ENCODE measurements at places on chromosomes 1 and 21.

GRCh38 chr1:42753070-42753469, 13.0 kb upstream of the CLDN19 start:
- DNase-seq, result no peak

- no peak for DNase-seq
Observed at GRCh38 chr1:18936814-18937481, 19.5 kb downstream of the IFFO2 start.

GRCh38 chr21:42523211-42523610, 9.6 kb downstream of the SLC37A1 start:
- no peak for DNase-seq

GRCh38 chr1:191585095-191585494, 573.2 kb upstream of the RGS18 start:
- no peak for DNase-seq

DNA sequence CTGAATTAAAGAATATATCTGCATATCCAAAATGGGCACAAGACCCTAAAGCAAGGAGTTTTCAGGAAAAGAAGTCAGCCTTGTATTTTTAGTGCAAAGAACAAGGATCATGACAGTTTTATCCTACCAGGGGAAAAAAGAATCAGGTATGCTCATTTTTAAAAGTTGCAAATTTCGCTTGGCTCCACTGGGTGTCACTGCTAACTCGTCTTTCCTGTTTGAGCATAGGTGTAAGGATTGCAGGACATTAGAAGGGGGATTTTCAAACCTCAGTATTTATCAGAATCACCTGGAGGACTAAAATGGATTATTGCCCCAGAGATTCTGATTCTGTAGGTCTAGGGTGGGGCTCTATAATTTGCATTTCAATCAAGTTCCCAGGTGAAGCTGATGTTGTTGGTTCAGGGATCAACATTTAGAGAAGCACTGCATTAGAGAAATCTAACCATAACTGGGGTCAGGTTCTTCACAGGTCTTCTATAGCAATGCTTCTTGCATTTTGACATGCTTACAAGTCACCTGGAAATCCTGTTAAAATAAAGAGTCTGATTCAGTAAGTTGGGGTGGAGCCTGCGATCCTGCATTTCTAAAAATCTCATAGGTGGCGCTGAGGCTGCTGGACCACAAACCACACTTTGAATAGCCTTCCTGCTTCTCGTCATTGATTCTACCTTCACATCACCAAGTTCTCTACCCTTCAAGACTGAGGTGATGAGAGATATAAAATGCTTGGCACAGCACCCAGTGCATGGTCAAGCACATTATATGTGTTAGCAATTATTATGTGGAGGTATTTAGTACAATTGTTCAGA, 39.6 kb downstream of the NUF2 start:
- peak; percentile 41 for DNase-seq

DNA sequence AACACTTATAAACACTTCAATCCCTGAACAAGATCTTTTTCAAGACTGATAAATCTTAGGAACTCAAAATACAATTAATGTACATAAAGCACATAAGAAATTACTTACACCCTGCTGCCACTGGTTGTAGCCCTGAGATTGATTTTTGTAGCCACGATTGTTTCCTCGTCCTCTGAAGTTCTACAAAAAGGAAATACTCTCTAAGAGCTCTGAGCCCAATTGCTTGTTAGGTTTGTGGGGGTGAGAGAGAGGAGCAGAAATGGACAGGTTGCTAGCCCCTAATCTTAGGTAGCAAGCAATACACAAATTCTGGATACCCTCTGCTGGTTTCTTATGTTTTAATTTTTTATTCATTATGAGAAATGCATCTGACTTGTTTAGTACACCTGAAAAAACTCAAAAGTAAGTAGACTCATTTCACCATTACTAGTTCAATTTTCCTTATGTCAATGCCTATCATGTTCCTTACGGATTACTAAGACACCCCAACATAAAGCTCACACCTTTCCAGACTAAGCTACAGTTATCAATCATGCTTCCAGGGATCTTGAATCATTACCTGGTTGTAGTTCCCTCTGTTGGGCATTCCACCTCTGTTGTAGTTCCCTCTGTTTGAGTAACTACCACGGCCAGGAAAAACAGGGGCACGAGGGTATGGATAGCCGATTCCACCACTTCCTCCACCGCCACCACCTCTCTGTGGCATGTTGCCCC, 9.3 kb downstream of the HNRNPU start:
- DNase-seq, result no peak

GRCh38 chr1:185315445-185316071, 1.5 kb downstream of the IVNS1ABP start:
- DNase-seq, result no peak

GRCh38 chr1:193077991-193078390, 18.6 kb downstream of the RO60 start:
- no peak for DNase-seq

DNA sequence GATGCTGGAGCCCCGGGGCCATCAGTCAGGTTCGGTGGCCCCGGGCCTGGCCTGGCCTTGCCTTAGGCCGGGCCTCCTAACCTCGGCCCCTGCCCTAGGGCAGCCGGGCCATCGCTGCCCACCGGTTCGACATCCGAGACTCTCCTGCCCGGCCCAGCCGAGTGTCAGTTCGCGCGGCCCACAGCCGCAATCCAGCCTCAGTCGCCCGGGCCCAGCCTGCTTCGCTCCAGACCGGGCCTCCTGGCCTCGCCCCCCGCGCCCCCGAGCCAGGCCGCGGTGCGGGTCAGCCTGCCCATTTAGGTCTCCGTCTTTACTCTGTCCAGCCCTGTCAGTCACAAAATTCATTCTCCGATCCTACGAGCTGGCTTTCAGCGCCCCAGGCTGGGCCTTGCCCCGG, 777 bp downstream of the LRRC41 start:
- peak; percentile 41 for DNase-seq

DNA sequence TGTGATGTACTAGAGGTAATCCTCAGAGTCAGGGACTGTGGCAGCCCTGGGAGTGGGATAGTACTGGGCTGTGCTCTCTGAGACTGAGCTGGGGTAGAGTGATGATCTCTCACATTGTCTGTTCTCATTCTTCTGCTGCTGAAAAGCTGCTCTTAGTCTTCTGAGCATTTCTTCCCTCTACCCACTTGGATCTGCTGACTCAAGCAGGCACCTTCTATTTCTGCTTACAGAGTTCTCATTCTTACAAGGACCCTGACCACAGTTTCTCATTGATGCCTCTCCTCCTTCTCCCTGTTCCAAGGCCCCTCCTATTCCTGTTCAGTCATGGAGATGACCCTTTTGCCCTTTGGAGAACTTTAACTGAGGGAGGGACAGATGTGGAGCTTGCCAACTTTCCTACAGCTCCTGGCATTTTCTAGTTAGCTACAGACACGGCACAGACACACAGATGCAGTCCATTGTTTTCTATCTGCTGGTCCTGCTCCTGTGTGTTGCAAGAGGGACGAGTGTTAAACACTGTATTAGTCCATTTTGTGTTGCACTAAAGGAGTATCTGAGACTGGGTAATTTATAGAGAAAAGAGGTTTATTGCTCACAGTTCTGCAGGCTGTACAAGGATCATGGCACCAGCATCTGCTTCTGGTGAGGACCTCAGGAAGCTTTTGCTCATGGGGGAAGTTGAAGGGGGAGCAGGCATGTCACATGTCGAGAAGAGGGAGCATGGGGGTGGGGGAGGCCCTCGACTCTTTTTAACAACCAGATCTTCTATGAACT, 12.3 kb downstream of the MAPKAPK2 start:
- peak; percentile 46 for DNase-seq

GRCh38 chr1:246629030-246629429, 62.8 kb downstream of the CNST start:
- no peak for DNase-seq

- no peak for DNase-seq
Observed at GRCh38 chr21:25757531-25757930, 22.8 kb downstream of the GABPA start.

GRCh38 chr1:36991551-36991950, 42.8 kb downstream of the GRIK3 start:
- no peak for DNase-seq

DNA sequence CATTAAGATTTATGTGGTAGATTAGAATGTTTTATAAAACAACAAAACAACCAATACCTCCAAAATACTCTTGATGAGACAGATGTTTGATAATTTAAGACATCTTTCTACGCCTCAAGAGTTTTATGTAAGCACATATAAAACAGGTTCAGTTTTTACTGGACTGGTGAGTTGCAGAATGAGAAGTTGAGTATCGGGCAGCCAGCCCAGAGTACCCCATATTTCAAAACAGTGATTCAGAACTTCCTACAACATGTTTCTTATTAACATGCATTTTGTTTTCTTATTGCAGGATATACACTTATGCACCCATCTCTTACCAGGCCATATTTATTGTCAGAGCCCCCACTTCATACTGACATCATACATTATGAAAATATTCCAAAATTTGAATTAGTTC, 91.4 kb upstream of the RAVER2 start:
- DNase-seq, result no peak

- no peak for DNase-seq
Observed at GRCh38 chr1:24018611-24019580, 38.8 kb upstream of the SRSF10 start.

GRCh38 chr1:23736437-23737134, 6.7 kb upstream of the ELOA start:
- DNase-seq, result peak; percentile 74

- no peak for DNase-seq
Observed at GRCh38 chr1:145983206-145983675, 13.1 kb downstream of the TXNIP start.

DNA sequence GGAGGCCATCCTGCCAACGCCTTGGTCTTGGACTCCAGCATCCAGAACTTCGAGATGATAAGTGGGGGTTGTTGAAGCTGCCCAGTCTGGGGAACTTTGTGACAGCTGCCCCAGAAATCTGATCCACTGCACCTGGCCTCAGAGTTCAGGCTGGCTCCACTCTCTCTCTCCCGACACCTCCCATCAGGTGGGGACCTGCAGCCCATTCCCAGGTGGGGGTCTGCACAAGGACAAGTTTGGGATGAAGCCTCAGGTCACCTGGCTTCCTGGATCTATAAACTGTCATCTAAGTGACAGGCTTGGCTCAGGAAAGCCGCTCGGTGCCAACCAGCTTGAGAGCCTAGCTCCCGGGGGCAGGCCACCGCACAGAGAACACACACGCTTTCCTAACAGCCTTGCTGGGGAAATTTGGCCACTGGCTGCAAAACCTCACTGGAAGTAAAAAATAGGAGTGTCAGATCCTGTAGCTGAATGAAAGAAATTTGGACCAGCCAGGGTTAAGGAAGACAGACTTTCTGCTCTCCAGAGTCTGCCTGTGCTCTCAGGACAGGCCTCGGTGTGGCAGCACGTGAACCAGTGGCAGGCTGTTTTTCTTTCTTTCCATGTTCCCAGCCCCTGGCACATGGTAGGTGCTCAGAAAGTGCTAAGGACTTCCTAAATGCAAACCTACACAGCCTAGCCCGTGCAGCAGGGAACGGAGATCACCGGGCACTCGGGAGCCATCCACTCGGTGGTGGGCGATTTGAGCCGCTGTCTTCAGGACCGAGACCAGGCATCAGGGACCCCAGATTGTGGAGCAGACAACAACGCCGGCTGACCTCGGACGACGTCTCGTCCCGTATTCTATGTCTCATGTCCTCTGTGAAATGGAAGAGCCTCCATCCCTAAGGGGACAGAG, 42.6 kb upstream of the LBR start:
- no peak for DNase-seq

GRCh38 chr1:44655609-44656008, 18.7 kb downstream of the TMEM53 start:
- no peak for DNase-seq

GRCh38 chr1:86104606-86105532, 51.7 kb downstream of the COL24A1 start:
- DNase-seq, result no peak

- DNase-seq, result no peak
Observed at GRCh38 chr1:66231681-66232463, 302.1 kb upstream of the SGIP1 start.

DNA sequence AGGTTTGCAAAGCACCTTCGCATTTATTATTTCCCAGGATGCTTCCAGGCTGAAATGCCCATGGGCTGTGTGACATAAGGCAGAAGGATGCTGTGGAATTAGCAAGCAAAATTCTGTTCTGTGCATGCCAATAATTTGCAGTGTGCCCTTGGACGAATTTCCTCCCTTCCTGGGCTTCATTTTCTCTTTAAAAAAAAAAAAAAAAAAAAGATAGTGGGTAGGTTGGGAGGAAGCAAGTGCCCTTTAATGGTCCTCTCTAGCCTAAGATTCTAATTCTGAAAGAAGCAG, 2.5 kb upstream of the ID3 start:
- no peak for DNase-seq

- DNase-seq, result no peak
Observed at GRCh38 chr21:27704567-27705166, 737.8 kb upstream of the ADAMTS5 start.

- no peak for DNase-seq
Observed at GRCh38 chr1:178552856-178553255, 39.9 kb downstream of the TEX35 start.

GRCh38 chr1:2269193-2269921, 41.2 kb downstream of the SKI start:
- DNase-seq, result no peak

DNA sequence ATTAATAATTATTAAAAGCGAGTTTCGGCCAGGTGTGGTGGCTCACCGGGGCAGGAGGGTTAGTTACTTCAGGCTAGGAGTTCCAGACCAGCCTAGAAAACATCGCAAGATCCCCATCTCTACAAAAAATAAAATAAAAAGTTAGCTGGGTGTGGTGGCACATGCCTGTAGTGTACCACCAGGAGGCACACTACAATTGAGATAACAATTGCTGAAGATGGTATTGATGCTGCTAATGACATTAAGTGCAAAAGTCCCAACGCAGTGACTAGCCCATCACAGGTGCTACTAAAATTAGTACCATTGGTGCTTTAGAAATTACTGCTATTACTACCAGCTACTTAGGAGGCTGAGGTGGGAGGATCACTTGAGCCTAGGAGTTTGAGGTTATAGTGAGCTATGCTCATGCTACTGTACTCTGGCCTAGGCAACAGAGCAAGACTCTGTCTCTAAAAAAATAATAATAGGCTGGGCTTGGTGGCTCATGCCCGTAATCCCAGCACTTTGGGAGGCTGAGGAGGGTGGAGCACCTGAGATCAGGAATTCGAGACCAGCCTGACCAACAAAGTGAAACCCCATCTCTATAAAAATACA, 156.6 kb downstream of the GREM2 start:
- peak; percentile 87 for DNase-seq

GRCh38 chr1:201565024-201565730, 26.2 kb downstream of the NAV1 start:
- no peak for DNase-seq
